ENCODE measurements at places on chromosomes 12 and 14. TPM values are rescaled to one million over a fixed set of nuclear protein-coding genes. Genes with fewer than 3 reads are reported as not detected.

- no peak for DNase-seq
Observed at GRCh38 chr12:51392556-51393237, 1.5 kb upstream of the GALNT6 start.

GRCh38 chr12:80040075-80040738 lies 59.1 kb upstream of the OTOGL start:
- DNase-seq: no peak

The PRH2 gene
- total RNA-seq: not detected

The ARID2 gene
- total RNA-seq: 9.6 TPM

DNA sequence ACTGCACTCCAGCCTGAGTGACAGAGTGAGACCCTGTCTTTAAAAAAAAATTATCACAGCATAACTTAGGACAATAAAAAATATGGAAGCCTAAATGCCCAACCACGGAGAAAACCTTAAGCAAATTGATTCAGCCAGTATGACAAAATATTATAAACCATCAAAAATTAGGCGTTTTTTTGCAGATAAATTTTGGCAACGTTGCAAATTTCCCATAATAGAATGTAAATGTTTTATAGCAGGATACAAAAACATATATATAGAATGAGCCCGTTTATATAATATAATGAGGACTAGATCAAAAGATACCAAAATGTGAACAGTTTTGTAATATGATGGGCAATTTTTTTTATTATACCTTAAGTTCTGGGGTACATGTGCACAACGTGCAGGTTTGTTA lies 6.8 kb upstream of the EML5 start:
- DNase-seq: no peak

GRCh38 chr12:22578328-22578727 lies 34.0 kb upstream of the C2CD5 start:
- DNase-seq: no peak

The SLC25A47 gene
- not detected for total RNA-seq

DNA sequence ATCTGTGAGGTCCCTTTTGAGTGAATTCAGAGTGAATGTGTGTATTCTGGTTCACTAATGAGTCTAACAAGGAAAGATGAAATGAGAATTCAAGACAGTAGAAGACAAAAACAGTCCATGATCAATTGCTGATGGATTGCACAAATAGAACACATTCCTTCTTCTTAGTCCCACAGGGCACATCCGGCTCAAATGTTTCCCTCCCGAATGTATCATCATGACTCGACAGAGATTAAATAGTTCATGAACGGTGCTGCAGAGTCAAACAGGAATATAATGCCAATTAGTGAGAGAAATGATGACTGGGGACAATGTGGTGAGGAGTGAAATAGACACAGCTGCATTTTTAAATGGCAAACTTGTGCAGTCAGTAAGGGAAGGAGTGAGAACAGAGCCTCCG lies 11.5 kb upstream of the SFSWAP start:
- DNase-seq: no peak

DNA sequence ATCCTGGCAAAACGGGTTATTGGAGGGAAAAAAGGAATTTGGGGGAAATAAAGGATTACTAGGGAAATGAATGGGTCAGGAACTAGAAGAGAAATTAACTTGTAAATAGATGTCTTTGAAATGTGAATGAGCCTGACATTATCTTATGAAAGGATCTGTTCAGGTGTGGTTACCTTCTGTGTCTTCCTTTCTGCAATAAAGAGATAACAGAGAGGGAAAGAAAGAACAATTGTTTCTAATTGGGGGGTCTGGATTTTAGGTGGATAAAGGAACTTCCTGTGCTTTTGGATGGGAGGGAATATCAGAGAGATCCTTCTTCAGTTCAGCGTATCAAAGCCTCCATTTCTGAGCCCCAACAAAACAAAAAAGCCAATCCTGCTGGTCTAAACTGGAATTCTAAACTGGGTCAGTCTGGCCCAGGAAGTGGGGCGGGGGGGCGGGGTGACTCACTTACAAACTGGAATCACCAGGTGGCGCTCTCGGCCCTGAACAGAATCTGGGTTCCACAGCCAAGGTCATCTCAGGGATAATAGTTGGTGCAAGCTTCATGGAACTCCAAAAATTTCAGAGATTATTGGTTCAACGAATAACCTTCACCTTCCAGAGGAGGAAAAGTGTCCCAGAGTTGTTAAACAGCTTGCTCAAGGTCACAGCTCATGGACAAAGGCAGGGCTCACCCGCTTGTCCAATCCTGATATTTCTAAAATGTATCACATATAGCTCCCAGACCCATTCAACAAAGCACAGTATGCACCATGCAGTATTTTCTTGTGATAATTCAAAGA lies 15.2 kb upstream of the PEBP1 start:
- no peak for DNase-seq

The ALG10 gene
- total RNA-seq: 7.1 TPM

- no peak for DNase-seq
Observed at GRCh38 chr12:46985816-46986215, 93.6 kb upstream of the PCED1B start.

- DNase-seq: no peak
Observed at GRCh38 chr12:130947028-130947613, 6.6 kb upstream of the ADGRD1 start.

DNA sequence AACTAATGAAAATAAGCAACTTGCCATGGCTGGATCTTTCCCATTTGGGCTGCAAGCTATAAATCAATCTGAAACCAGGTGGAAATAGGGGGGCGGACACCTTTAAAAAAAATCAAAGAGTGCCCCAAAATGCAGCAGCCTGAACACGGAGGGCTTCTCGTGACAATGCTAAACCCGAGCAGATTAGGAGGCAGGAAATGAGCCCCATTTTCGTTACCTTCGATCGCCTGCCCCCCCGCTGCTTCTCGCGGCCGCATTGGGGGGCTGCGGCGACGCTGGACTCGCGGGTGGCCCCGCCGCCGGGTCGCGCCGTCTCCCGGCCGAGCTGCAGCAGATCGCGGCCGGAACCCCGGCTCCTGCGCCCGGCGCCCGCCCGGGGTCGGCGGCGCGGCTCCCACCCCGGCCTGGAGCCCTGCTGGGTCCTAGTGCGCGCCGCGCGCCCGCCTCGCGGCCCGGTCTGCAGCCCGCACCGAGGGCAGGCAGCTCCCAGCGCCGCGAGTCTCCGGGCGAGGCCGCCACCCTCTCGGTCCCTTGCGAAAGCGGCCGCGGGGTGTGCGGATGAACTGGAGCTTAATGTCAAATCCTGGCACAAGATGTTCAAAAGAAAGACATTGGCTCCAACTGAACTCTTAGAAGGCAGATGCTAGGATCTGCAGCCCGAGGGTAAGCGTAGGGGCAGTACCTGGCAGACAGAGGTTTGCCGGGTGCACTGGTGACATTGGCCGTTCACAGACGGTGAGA lies 201.9 kb upstream of the FOXN3 start:
- no peak for DNase-seq

DNA sequence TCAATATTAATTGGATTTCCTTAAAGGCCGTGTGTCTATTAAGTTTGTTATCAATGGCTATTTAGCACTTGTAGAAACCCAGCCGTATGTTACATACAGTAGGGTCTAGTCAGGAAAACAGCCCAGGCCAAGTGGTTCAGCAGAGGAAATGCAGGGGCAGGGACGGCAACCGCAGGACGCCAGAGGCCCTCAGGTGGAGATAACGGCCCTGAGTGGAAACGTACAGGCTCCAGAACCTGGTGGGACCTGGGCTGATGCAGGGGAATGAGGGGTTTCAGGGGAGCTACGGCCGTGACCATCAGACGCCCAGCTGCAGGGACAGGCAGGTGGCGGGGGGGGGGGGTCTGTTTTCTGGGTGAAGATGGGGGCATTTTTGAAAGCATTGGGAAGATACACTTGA lies 3.7 kb upstream of the ANKLE2 start:
- no peak for DNase-seq

The SLC25A21 gene
- total RNA-seq: 1.5 TPM

- no peak for DNase-seq
Observed at GRCh38 chr14:30854492-30854891, 19.9 kb upstream of the COCH start.

- DNase-seq: no peak
Observed at GRCh38 chr12:108270035-108270848, 68.9 kb downstream of the CMKLR1 start.

DNA sequence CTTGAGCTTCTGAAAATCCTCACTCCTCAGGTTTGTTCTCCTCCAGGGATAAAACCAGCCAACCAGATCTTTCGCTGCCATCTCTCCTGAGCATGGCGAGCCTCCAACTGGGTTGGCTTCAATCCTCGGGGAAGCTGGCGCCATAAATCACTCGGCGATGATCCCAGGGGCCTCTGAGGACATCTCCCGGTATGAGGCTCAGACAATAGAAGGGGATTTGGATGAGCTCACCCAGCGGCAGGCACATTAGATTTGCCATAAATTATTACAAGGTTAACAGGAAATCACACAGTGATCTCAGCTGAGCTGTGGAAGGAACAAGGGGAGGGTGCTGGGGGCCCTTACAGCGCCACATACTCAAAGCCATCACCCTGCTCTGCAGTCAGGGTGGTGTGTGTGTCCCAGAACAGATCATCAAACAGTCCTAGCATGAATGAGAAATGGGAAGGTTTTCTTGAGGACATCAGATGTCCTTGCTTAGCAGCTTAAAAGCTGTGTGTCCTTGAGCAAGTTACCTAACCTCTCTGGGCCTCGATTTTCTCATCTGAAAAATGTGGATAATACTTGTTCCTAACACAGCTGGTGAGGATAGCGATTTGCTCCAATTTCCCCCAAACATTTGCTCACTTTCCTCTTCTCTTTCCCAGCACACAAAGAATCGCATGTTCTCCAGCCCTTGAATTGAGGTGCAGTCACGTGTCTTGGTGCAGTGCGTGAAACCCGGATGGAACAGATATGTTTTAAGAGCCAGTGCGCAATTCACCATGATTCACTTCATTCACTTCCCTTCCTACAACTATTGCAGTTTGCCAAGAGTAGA lies 142.8 kb downstream of the SCARB1 start:
- DNase-seq: peak; percentile 82

- DNase-seq: peak; percentile 72
Observed at GRCh38 chr12:26275313-26276131, 80.1 kb downstream of the SSPN start.

DNA sequence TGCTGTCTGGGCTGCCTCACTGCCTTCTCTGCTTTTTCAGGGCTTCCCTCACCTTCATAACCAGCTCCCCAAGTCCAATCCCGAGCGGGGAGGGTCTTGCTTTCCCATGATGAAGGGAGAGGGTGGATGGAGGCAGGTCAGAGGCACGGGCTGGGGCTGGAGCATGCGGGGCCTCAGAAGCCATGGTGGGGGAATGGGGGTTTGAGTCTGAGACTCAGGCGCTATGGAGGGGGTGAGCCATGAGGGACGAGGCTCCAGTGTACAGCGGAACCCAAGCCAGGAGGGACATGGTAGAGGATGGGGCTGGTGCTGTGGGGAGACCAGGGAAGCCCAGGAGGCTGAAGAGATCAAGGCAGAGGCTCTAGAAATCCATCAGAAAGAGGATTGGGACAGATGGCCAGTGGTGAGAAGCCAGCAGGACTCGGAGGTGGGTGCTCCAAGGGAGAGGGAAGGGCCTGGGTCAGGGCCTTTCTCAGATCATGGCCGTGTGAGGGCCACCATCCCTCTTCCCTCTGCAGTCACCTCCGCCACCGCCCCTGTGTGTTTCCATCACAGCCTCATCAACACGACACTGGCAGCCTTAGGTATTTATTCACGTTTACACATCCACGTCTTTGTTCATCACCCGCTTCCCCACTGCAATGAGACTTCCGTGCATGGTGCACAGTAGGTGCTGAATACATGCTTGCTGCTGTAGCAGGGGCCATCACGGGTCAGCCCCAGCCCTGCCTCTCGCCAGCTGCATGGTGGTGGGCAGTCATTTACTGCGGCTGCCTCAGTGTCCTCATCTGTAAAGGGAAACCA lies 144.7 kb downstream of the ADGRD1 start:
- no peak for DNase-seq

DNA sequence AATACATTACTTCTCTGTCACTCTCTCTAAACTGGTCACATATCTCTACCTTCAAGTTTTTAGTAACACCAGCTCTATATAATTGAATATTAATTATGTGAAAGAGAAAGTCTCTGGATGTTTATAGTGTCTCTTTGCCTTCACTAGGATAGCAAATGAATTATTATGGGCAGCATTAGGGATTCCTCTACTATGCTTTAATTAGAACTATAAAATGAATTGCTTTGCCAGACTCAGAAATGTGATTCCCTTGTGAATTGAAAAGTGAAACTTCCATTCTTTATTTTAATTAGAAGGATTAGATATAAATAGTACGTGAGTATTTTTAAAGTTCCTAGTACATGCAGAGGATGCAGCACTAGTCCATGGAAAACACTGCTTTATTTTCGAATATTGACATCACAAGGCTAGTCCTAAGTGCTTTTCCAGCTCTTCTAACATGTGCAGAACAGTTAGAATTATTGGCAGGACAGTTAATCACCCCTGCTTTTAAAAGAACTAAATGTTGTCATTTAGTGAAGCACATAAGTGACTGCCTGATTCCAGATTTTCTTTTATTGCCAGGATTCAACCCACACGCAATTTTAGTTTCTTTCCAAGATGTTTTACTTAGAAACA lies 23.0 kb upstream of the REP15 start:
- no peak for DNase-seq

DNA sequence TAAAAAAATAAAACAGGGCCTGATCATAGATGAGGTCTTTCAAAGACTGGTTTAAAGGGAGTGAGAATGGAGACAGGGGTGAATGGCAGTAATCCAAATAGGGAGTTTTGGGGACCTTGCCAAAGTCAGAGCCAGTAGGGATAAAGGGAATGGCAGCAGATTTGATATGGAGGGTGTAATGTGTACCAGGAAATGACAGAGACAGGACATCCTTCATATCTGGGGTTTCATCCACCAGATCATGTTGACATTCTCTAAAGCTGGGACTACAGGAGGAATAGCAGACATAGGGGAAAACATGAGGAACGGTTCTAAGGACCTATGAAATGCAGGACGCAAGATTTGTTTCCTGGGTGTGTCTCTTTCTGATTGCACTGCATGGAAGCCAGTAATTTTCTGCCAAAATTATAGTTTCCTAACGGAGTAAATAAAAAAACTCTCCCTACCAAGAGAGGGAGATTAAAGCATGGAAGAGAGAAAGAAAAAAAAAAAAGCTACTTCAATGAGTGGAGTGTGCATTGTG lies 169.9 kb downstream of the PRKD1 start:
- no peak for DNase-seq

The PRKAG1 gene
- 50.7 TPM for total RNA-seq

GRCh38 chr12:88634008-88634407 lies 53.7 kb upstream of the KITLG start:
- DNase-seq: no peak

GRCh38 chr12:117331691-117332090 lies 29.7 kb downstream of the NOS1 start:
- no peak for DNase-seq

DNA sequence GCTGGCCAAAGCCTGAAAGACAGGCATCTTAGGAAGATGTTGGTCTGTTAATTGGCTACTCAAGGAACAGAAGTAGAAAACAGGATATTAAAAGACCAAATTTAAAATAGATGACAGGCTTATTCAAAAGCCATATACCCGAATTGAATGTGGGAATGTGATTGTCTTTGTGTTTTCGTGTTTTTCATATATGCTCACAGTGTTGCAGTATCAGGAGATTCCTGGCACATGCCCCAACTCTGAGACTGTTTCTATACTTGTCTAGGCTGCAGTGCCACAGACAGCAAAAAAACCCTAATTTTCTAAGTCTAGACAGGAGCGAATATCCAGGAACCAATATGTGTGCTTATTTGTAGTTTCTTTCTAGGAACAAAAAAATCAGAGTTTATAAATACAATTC lies 57.4 kb upstream of the KRR1 start:
- DNase-seq: no peak

- no peak for DNase-seq
Observed at GRCh38 chr14:36570065-36570464, 12.3 kb downstream of the NKX2-8 start.

The GALNT6 gene
- total RNA-seq: 32.4 TPM

Data from epithelial cell of proximal tubule (primary cell).